ENCODE measurements at places on chromosomes 1 and 21.

GRCh38 chr1:187203257-187203656 is 374.5 kb downstream of the PLA2G4A start:
- DNase-seq = no peak

- DNase-seq = no peak
Measured at GRCh38 chr1:5850503-5850902, 141.7 kb downstream of the NPHP4 start.

GRCh38 chr21:17128132-17128531 is 384.7 kb upstream of the CXADR start:
- no peak for DNase-seq

DNA sequence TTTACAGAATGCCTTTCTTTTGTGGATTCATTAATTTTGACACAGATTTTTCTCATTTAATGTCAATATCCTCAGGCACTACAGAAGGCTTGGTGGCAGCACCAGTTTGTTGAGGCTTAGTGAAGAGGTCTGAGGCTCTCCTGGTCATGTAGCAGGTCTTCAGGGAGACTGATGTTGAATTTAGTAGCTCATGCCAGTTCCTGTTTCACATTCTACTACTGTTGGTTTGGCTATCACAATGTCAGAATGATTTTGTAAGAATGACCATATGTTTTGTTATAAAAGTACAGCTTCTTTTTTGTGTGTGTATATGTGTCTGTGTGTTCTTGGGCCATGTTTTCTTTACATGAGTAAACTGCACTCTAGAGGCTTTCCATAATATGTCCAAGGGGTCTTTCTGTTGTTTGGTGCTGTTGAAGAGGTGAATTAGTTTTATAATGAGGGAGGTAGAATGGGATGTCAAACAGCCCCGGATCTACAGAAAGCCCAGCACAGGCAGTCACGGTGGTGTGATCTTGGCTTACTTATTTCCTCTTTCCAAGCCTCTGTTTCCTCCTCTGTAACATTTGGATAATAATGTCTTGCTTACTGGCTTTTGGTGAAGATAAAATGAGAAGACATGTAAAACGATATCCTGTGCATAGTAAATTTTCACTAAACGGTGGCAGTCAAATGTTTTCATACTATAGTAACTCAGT is 32.0 kb downstream of the C1orf21 start:
- DNase-seq = no peak

- no peak for DNase-seq
Measured at GRCh38 chr1:96362623-96363022, 359.0 kb upstream of the PTBP2 start.

DNA sequence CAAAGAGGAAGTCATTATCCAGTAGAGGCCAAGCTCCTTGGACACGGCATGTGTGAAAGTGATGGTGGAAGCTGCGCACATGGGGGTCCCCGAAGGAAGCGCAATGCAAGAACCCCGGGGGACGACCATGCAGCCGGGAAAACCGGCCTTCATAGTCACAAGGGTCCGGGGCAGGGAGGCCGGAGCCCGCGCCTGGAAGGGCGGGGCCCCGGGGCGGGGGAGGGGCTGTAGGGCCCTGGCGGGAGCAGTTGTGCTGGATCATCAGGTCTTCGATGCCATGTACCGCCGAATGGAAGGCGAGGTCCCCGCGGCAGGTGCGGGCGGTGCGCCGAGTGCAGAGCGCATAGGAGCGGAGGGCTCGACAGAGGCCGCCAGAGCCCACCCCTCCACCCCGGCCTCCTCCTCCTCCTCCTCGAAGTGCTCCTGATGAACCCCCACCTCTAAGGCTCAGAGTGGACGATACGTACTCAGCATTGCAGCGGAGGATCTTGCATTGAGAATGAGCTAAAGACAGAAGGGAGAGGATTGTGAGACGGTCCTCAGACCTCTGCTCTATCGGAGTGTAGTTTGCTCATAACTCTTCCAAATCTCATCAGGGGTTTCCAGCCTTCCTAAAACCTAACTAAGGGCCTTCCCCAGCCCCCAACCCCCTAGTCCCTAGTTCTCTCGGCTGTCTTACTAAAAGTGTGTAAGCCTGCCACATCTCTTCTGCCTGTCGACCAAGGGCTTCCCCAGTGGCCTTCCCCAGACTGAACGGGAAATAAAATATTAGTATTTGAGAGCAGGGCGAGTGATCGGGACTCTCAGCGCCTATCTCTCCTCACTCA is 2.1 kb downstream of the HJV start:
- no peak for DNase-seq

DNA sequence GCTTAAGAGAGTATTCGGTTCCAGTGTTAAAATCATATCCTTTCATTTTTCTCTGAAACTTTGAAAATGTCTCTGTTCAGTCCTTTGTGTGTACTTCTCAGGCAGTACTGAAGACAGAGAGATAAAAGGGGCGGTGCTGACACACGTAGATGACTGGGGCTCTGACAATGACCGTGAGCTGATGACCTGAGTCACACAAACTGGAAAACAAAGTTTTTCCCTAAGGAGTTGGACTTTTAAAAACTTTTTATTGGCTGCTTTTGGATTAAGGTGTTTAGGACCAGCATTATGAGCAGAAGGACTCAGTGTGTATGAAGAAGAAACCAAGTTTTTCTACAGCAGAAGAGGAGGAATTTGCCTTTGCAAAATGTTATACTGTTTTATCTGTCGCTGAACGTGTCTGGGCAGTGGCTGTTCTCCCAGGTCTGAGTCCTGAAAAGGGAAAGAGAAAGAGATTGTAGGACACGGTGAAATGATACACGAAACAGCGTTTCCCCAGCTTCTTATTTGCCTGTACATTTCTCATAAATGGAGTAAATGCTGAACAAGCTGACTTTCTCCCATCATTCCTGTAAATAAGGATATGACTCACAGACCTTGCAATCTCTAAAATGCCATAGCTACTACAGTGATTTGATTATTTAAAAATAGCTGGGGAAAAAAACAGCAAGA is 51.5 kb downstream of the MAP3K7CL start:
- no peak for DNase-seq
